Stimulated activated naive CD4-positive, alpha-beta T cell treated with Interleukin-2 at 50 U/mL for 16 hours (primary cell): ENCODE measurements at places on chromosomes 13 and 19.

DNA sequence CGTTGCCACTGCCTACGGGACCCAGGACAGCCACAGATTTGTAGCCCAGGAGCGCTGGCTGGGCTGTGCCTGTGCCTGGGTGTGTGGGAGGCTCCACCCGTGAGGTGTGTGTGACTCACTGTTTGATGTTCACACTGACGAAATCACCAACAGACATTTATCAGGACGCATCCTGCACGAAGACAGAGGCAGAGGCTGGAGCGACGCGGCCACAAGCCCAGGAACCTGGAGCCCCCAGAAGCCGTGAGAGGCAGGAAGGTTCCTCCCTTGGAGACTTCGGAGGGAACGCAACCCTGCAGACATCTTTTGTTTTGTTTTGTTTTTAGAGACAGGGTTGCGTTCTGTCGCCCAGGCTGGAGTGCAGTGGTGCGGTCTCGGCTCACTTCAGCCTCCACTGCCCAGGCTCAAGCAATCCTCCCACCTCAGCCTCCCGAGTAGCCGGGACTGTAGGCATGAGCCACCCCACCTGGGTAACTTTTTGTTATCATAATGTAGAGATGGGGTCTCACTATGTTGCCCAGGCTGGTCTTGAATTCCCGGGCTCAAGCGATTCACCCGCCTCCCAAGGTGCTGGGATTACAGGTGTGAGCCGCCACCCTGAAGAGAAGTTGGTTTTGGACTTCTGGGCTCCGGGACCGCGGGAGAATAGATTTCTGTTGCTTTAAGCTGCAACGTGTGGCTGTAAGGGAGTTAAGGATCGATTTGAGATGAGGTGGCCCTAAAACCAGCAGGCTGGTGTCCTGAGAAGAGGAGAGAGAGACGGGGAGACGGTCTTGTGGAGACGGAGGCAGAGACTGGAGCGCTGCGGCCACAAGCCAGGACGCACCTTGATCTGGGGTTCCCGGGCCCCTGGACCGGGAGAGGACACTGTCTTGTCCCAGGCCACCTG, 24.9 kb upstream of the WDR18 start:
- peak; percentile 53 for DNase-seq

DNA sequence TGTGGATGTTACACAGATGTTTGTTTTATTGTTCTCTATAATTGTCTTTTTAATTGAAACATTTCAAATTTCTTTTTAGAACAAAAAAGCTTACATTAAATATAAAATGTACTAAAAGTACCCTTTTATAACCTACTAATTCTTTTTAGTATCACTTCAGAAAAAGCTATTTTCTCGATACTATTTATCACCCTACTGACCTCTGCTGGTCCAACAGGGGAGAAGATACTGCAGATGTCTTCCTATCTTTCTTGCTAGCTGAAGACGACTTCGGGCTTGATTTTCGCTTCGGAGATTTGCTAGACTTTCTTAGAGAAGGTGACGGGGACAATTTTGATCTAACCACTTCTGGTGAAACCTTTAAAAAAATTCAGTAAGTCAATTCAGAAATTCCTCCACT, 42.4 kb downstream of the ZC3H13 start:
- no peak for DNase-seq

DNA sequence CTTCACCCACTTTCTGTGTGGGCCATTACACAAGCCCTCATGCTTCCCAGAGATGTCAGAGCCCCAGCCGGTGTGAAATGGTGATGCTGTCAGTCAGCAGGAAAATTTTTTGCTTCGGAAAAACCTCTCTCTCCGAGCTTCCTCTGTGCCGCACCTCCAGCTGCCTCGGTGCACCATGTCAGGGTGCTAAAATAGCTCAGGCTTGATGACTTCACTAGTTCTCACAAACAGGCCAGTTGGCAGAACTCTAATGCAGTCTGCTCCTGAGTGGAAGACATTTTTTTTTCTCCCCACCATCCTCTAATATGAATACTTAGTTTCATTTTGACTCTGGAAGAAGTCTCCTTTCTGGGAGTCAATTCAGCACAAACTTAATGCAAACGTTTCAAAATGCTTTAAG, 71.3 kb downstream of the KLF12 start:
- DNase-seq, result peak; percentile 22

GRCh38 chr13:44575741-44576350, at the start of gene TSC22D1:
Gene TSC22D1, minus strand, starts transcription at chr13:44576330. Its CDS starts 256 bp downstream, at chr13:44576074.
- peak; percentile 65 for DNase-seq

- peak; percentile 70 for DNase-seq
Observed at GRCh38 chr19:5690955-5691821, 1.1 kb downstream of the RPL36 start.

- no peak for DNase-seq
Observed at GRCh38 chr13:112929783-112930055, 39.3 kb upstream of the MCF2L start.

GRCh38 chr19:45009625-45010255, 8.5 kb downstream of the RELB start:
- DNase-seq, result no peak

- DNase-seq, result no peak
Observed at GRCh38 chr13:44801990-44802389, 187.3 kb downstream of the NUFIP1 start.

DNA sequence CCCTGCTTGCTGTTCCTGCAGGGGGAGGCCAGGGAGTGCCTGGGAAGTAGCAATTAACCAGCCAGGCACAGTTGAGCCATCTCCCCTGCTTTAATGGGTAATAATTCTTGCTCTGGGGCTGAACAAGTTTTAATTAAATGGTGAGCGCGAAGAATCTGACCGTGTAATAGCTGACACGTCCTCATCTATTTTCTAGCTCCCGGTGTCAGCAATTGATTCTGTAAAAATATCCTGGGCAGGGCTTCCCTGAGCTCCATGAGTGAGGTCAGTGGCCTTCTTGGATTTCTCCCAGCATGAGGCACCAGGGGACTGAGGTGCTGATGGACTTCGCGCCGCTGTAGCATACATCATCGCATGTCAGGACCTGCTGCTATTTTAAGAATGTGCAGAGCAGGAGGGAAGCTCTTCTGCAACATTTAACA, 26.9 kb downstream of the SIPA1L3 start:
- DNase-seq, result no peak

DNA sequence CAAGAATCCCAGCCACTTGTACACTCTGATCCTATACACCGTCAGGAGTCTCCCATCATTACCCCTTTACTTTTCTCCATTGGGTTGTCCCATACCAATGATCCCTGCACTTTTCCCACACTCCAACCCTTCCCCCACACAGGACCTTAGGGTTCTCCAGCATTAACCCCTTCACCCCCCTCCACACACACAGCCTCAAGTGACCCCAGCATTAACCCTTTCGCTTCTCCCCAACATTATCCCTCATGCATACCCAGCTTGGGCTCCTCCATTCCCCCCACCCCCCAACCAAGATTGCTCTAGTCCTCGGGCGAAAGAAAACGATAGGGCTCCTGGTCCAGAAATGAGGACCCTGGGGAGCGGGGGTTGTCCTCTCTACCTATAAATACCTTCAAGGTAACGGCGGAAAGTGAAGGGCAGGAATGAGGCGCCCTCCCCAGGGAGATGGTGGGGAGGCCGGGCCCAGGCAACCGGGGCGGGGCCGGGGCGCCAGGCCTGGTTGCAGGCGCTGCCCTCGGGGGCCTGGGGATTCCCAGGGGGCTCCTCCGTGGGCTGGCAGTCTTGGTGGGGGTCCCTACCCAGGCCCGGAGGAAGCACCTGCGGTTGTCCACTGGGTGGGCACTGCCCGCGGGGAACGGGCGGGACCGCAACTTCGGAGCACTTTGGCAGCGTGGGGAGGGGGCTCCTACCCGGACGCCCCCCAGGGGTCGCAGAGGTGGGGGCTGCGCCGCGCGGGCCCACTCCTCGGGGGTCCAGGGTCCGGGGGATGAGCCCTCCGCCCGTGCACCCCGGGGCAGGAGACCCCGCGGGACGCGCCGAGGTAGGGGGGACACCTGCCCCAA, 757 bp downstream of the WIZ start:
- no peak for DNase-seq
